ENCODE measurements at places on chromosomes 2 and 18.
A peak's percentile ranks its signal among the peaks of the same experiment; 100 is the strongest.

DNA sequence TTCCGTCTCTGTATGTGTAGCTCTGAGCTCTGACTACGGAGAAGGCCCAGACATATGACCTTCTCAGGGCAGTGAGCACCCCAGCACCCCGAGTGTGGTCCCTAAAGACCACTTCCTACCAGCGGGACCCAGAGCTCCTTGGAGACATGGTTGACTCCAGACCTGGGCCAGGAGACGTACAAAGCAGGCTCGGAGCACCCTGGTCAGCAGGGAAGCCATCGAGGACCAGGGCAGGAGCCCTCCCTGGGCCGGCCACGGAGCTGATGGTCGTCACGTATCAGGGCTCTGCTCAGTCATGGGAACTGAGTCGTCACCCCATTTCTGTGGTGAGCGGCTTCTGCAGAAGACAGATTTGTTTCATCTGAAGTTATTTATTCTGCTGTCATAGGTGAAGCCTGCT lies 12.8 kb upstream of the NEU4 start:
- DNase-seq, result no peak

DNA sequence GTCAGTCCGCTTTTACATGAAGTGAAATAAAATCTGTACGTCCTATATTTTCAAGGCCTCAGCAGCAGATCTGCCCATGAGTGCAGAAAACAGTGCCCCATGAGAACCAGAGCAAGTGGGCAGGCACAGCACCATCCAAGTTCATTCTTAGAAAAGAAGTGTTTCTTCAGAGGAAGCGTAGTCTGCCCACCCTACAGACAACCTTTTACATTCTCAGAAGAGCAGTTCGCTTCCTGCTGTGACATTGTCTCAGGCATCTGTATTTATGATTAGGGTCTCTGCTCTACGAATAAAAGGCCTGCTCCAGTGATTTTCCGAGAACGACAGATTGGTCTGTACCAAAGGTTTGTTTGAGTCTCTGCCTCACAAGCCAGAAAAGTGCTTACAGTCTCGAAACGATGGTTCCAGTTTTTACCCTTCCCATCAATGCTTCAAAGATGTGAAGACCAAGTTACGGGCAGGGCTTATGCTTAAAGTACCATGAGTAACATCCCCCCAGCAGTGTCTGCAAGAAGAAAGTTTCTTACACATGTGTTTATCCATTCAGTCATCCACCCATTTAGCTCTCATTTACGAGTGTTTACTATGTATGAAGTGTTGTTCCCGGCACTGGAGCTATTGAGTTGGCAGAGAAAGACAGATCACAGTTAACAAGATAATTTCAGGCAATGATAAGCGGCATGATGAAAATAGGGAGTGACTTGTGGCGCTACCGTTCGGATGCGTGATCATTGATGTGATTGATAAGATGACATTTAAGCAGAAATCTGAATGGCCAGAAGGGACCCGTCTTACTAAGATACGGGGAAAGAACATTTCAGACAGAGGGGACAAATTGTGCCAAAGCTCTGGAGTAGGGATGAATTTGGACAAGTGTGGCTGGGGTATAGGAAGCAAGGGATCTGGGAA lies 31.4 kb upstream of the CTLA4 start:
- no peak for DNase-seq

GRCh38 chr2:85684380-85684779 lies 9.8 kb upstream of the GNLY start:
- DNase-seq, result no peak

DNA sequence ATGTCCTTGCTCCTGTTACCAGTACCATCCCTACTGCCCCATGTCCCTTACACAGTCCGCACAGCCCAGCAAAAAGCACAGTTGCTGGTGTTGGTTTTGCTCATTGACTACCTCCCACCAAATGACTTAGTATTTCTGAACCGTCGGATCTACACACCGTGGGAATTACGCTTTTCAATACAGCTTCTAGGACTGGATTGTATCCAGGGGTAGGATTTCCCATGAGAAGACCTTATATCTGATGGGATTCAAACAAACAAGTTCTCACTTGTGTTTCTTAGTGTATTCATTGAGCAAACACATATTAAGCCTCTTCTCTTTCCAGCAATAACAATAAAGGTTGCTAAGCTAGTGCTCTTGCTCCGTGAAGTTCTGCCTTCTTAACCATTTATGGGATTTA lies 25.8 kb downstream of the TRAPPC12 start:
- no peak for DNase-seq

DNA sequence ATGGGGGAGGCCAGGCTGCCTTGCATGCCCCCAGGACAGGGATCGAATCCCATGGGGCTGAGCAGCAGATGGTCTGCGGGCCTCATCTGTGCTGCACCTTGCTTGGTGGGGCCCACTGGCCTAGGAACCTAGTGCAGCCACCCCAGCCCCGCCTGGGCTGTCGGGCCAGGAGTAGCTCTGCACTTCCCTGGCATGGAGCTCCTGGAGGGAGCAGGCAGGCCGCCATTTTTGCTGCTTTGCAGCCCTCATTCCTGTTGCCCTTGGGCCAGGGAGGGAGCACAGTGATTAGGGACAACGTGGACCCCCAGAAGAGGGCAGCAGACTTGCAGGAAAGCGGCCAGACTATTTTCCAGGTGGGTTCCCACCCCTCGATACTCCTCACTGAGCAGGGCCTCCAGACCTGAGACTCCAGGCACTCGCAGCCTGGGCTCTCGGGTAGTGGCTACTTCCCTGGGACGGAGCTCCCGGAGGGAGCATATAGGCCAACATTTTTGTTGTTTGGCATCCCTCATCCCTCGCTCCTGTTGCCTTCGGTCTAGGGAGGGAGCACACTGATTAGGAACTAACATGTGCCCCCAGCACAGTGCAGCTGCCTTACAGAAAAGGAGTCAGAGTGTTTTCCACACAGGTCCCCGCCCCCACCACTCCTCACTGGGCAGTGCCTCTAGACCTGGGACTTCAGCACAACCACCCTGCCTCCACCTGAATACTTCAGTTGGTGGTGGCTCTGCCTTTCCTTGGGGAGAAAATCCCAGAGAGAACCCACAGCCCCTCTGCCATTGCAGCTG lies 99.5 kb downstream of the MAIP1 start:
- DNase-seq, result no peak

GRCh38 chr2:128215897-128216642 lies 102.6 kb downstream of the HS6ST1 start:
- no peak for DNase-seq

GRCh38 chr18:79697976-79698375 lies 18.4 kb downstream of the CTDP1 start:
- DNase-seq, result no peak

- DNase-seq, result no peak
Observed at GRCh38 chr2:206158563-206159345, 490 bp downstream of the NDUFS1 start.

DNA sequence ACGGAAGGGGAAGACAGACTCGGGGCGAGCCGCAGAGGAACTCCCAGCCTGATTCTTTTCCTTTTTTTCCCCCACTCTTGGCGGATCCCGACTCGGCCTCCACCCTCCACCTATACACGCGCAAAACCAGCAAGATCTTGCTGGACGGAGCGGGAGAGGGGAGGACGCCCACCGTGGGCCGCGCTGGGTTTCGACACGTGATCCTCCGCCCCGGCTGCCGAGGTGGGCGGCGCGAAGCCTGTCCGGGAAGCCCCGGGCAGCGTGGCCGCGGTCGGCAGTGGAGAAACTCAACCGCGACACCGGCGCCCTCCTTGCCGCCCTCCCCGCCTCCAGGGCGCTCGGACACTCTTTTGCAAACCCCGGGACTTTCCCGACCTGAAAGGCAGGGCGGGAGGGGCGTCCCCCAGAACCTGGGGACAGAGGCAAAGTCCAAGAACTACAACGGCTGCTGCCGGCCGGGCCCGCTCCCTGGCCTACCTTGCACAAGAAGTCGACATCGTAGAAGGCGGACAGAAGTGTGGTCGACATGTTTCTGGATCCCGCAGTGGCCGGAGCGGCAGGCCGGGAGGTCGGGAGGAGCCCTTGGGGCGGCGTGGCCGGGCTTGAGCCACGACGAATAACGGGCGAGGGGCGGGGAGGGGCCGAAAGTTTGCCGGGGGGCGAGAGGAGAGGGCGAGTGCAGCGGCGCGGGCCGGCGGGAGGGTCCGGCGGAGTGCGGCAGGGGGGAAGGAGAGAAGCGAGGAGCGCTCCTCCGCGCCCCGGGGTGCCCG lies 433 bp downstream of the ZFP36L2 start:
- peak; percentile 91 for DNase-seq

DNA sequence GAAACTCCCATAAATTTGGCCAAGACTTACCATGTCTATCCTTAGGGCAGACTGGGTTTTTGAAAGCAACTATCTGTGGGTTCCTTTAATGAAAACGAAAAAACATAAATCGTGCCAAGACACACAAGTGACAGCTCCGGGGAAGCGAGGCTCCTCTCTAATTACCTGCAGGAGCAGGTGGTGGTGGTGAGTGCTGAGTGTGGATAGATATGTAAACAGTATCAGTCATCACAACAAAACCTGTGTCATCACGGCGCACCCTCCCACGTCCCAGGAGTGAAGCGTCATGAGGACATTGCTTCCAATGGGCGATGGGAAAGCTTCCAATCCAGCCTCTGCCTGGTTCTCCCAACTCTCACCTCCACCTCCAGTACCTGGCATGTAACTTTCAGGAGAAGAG lies 31.3 kb downstream of the ACKR3 start:
- no peak for DNase-seq

Data from stimulated activated effector memory CD8-positive, alpha-beta T cell treated with anti-CD3 and anti-CD28 coated beads, Interleukin-12 subunit alpha, Interleukin-12 subunit beta, amount 100 ng/mL, for 72 hours (primary cell).